ENCODE measurements at places on chromosomes 7 and 10. TPM values are rescaled to one million over a fixed set of nuclear protein-coding genes. Genes with fewer than 3 reads are reported as not detected.

The SORCS1 gene
- not detected for total RNA-seq

The BAMBI gene
- total RNA-seq, result 4.3 TPM

The ZNF117 gene
- total RNA-seq, result 24.7 TPM

The EGFR gene
- total RNA-seq, result 4.1 TPM

The TCF7L2 gene
- 21.8 TPM for total RNA-seq

The CALD1 gene
- 313 TPM for total RNA-seq

The CALML5 gene
- total RNA-seq, result not detected

The PALD1 gene
- total RNA-seq, result 73.3 TPM

The GSTO2 gene
- total RNA-seq, result 0.95 TPM

The GJD4 gene
- not detected for total RNA-seq

The FAM221A gene
- 6.1 TPM for total RNA-seq

The RBP4 gene
- not detected for total RNA-seq

The NPY4R gene
- total RNA-seq, result not detected

Data from endothelial cell of umbilical vein (primary cell).